Psoas muscle (tissue), 8 donors: ENCODE measurements at places on chromosomes 5 and 9. TPM values are rescaled to one million over a fixed set of nuclear protein-coding genes. Genes with fewer than 3 reads are reported as not detected.

The DND1 gene
- total RNA-seq: 1.3 TPM

GRCh38 chr9:95433096-95433819 is 83.5 kb downstream of the PTCH1 start:
- H3K27ac ChIP-seq: no peak overlapping the region
- H3K4me3 ChIP-seq: no peak overlapping the region
- H3K36me3 ChIP-seq: no peaks in the 10 kb centered on the region
- H3K4me1 ChIP-seq: no peaks in the 10 kb centered on the region
- no peak for DNase-seq

The SLC6A19 gene
- not detected for total RNA-seq

DNA sequence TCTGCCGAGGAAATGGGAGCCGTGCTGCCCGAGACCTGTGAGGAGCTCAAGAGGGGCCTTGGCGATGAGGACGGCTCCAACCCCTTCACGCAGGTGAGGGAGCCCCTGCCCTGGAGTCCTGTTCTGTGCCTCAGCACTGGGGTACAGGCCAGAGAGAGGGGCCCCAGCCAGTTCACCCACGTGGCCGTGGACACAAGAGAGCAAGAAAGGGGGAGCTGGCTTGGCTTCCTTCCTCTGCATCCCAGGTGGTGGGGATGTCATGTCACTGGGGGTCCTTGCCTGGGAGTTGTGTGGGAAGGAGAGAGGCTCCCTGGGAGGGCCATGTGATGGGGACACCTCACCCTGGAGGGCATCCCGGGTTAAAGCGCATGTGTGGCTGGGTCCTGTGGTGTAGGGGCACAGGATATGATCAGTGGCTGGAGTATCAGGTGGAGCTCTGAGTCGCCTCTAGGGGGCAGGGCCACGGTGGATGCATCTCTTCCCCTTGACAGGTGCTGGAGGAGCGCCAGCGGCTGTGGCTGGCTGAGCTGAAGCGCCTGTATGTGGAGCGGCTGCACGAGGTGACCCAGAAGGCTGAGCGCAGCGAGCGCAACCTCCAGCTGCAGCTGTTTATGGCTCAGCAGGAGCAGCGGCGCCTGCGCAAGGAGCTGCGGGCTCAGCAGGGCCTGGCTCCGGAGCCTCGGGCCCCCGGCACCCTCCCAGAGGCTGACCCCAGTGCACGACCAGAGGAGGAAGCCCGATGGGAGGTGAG is 7.5 kb downstream of the N4BP3 start:
- peak; percentile 98 for DNase-seq
- H3K4me3 ChIP-seq: peak overlapping the region; percentile 65
- H3K27me3 ChIP-seq: no peaks in the 10 kb centered on the region
- H3K36me3 ChIP-seq: no peaks in the 10 kb centered on the region
- peak overlapping the region; percentile 71 for H3K27ac ChIP-seq
- peaks cover 46% of the 10 kb centered on the region for H3K4me1 ChIP-seq

DNA sequence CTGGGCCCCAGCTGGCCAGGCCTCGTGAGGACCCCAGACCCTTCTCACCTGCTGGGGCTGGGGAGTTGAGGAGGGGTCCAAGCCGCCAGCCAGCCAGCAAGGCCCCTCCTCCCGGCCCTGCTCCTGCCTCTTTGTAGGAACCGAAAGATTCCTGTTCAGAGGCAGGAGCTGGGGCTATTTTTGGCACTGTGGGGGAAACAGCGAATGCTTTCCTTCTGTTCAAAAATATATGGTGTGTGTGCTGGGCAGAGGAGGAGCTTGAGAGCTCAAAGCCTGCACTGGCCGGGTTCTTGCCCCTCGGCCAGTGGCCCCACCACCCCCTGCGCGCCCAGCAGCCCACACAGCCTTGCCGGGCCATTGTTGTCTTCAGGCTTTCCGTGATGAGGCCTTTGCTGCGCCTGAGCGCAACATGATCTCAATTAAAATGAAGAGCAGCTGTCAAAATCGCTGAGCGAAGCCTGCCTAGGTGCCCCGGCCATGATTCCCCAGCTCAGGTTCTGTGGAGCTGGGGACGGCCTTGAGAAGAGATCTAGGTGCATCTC is 13.4 kb downstream of the NCS1 start:
- no peak overlapping the region for H3K27ac ChIP-seq
- H3K36me3 ChIP-seq: no peaks in the 10 kb centered on the region
- no peak overlapping the region for H3K4me3 ChIP-seq
- no peaks in the 10 kb centered on the region for H3K4me1 ChIP-seq
- H3K27me3 ChIP-seq: no peaks in the 10 kb centered on the region

- H3K4me1 ChIP-seq: no peaks in the 10 kb centered on the region
- H3K36me3 ChIP-seq: no peaks in the 10 kb centered on the region
- H3K27ac ChIP-seq: no peak overlapping the region
- H3K27me3 ChIP-seq: no peaks in the 10 kb centered on the region
- H3K4me3 ChIP-seq: no peak overlapping the region
- DNase-seq: no peak
Observed at GRCh38 chr5:3303777-3304176, 291.9 kb upstream of the IRX1 start.

GRCh38 chr9:101485924-101486692 is 47.5 kb upstream of the RNF20 start:
- H3K27me3 ChIP-seq: no peaks in the 10 kb centered on the region
- peak; percentile 66 for DNase-seq
- peaks cover 7% of the 10 kb centered on the region for H3K4me1 ChIP-seq

DNA sequence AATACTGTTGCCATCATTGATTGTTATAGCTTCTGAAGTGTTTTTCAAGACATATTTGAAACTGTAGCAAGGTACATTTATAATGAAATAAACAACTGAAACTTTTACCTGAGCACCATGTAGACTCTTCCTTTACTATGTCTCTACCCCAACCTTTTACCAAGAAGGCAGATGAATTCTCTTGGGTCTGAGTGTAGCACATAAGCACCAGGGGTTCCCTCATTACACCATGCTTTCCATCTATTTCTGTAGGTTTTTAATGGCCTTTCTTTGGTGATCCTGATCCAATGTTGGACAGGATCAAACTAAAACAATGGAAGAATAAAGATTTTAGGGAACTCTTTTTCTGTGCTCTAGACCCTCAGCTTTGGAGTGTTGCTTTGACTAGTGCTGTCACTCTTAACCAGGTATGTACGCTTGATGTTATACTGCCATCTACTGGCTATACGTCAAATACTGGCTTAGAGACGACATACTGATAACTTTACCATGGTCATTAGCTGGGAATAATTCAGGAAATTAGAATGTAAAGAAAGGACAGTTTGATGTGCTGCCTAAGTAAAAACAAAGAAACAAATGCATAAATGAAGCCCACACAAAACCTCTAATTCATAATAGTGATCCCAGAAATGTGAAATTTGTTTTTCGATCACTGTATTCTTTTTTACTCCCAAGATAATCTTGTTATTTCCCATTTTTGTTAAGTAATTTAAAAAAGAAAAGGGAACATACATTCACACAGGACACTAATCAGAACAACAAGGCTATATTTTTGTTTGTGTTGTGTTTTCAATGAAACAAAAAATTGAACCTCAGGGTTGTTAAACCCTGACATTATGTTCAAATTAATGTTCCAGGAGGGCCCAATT is 30.7 kb downstream of the IFNW1 start:
- no peak for DNase-seq
- no peak overlapping the region for H3K27ac ChIP-seq
- no peak overlapping the region for H3K4me3 ChIP-seq
- no peaks in the 10 kb centered on the region for H3K27me3 ChIP-seq
- H3K36me3 ChIP-seq: no peaks in the 10 kb centered on the region
- H3K4me1 ChIP-seq: no peaks in the 10 kb centered on the region

DNA sequence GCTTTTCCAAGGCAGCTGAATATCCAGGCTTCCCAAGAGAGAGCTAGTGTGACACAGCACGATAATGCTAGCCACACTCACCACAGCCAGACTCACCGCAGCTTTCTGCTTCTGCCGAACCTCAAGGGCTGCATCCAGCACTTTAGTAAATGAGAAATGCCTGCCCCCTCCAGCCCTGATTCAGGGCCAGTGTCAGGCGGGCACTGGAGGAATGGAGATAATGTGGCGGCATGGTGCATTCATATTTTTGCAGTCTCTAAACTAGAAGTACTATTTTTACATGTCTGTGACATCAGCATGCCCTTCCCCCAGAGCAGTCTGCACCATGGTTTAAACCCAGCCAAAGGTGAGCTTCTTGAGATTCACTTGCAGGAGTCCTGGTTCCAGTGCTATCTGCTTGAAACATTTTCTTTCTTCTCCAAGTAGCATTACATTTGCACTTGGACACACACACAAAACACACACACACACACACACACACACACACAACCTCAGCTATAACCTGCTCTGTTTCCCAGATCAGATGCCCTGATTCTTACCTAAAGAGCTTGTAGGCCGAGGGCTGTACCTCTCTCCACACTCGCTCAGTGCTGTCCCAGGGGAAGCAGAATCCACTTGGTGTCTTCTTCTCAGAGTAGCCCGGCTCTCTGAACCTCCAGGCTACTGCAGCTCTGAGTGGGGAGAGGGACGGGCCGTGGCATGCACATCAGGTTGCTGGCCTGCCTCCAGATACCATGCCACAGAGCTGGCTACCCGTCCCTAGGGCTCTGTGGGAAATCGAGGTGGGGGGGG is at the start of gene FGF1:
Gene FGF1 (minus strand): TSS at position 673 of the 792 bp plus-strand sequence. CDS start 71,963 bp downstream, outside the sequence.
- no peaks in the 10 kb centered on the region for H3K27me3 ChIP-seq
- H3K27ac ChIP-seq: no peak within 1 kb of the TSS
- H3K36me3 ChIP-seq: no peaks in the 10 kb centered on the region
- DNase-seq: no peak

GRCh38 chr5:135505973-135506372 is 29.8 kb downstream of the NEUROG1 start:
- H3K4me3 ChIP-seq: no peak overlapping the region
- no peak for DNase-seq
- H3K27ac ChIP-seq: no peak overlapping the region
- peaks cover 4% of the 10 kb centered on the region for H3K4me1 ChIP-seq
- peaks cover 28% of the 10 kb centered on the region for H3K27me3 ChIP-seq

DNA sequence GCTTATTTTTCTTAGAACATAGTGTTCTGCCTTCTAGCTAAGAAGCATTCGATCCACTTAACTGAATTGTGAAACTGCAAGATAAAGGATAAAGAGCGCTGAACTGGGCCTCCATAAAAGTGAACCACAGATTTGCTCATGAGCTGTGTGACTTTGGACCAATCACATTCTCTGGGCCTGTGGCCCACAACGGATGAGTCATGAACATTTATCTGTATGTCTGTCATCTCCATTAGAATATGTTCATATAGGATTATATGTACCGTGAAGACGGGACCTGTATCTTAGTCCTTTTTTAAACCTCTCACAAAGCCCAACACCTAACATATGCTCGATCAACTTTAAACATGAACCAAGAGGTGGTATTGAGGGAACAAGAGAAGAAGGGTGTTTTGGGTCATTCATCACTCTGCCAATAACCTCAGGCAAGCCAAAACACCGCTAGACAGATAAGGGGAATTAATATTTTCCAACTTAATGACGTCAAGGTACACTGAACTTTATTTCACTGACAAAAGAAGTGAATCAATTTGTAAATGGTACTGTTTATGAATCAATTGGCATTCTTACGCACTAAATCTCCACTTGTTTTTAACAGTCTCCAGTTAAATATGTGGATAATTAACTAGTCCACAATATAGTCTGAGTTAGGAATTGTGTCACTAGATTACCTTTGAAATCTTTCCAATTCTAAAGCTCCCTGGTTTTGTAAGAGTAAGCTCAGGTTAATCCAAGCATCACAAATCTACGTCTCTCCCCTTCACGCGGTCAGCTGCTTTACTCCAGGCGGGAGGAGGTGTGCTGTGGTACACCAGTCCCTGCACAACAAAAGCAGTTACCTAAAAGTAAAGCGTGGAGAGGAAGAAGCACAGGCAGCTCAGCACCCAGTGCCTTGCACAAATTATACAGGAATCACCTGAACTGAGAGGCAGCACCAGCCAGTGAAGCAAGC is 1.6 kb downstream of the TMEM245 start:
- no peaks in the 10 kb centered on the region for H3K36me3 ChIP-seq
- peak; percentile 29 for DNase-seq
- H3K4me1 ChIP-seq: peaks cover 50% of the 10 kb centered on the region
- H3K27ac ChIP-seq: peak overlapping the region; percentile 86

- peaks cover 3% of the 10 kb centered on the region for H3K4me1 ChIP-seq
- H3K4me3 ChIP-seq: peak within 1 kb of the TSS; percentile 87
- H3K27ac ChIP-seq: peak within 1 kb of the TSS; percentile 79
- no peaks in the 10 kb centered on the region for H3K36me3 ChIP-seq
Observed at GRCh38 chr5:174724484-174725260, at the start of gene MSX2. TSS of gene MSX2 (plus strand) at chr5:174724582. CDS start at chr5:174724660, 78 bp downstream.
